ENCODE measurements at places on chromosomes 4 and X. TPM values are rescaled to one million over a fixed set of nuclear protein-coding genes. Genes with fewer than 3 reads are reported as not detected.

DNA sequence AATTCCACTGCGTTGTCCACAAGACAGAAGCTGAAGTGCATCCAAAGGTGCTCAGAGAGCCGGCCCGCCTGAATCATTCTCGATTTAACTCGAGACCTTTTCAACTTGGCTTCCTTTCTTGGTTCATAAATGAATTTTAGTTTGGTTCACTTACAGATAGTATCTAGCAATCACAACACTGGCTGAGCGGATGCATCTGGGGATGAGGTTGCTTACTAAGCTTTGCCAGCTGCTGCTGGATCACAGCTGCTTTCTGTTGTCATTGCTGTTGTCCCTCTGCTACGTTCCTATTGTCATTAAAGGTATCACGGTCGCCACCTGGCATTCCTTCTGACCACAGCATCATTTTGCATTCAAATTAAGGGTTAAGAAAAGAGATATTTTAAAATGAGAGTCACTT, 115.5 kb downstream of the NFKB1 start:
- no peak for DNase-seq

DNA sequence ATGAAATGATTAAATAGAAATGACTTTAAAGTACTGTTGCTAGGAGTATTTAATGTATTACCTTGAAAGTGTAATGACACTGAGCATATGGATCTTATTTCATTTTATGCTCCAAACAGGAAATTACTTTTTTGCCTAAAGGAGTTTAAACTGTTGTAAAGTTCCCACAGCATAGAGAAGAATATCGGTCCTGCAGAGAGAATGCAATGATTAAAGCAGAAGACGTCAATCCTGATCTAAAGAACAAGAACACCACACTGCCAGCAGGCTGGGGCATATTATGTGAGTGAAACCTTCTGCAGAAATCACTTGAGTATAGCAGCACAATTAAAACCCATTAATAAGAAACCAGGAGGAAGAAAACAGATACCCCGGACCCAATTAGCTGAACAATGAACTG, 72.8 kb upstream of the CAMK2D start:
- no peak for DNase-seq

DNA sequence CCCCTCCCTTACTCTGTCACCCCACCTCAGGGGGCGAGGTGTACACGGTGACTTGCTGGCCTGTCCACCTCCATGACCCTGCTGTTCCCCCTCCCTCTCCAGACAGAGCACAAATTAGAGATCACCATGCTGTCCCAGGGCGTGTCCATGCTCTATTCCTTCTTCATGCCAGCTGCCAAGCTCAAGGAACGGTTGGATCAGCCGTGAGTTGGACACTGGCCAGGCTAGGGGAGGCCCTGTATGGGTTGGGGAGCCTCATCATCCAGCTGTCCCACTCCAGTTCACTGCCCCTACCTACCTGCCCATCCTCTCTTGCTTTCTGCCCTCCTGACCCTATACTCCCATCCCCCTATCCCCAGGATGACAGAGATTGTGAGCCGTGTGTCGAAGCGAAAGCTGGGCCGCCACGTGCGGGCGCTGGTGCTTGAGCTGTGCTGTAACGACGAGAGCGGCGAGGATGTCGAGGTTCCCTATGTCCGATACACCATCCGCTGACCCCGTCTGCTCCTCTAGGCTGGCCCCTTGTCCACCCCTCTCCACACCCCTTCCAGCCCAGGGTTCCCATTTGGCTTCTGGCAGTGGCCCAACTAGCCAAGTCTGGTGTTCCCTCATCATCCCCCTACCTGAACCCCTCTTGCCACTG, 3.9 kb upstream of the CDK16 start:
- DNase-seq, result no peak

DNA sequence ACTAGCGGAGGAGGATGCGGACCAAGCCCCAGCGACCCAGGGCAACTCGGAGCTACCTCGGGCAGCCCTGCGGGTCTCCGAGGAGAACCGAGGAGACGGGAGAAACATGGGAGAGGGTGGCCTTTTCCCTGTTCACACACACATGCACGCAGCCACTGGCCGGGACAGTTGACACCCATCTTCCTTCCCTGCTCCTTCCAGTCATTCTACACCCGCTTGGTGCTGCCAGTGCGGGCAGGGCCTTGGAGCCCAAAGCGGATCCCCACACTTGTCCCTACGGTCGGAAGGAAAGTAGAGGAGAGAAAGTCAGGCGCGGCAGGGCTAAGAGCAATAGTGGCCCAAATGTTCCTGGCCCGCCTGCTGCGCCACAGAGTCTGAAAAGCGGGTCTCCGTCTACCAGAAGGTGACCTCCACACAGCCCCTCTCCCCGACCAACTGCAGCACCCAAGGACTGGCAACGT, 1.1 kb upstream of the PPP3CA start:
- no peak for DNase-seq

- DNase-seq, result no peak
Observed at GRCh38 chr4:32243926-32244325, 1523.8 kb downstream of the PCDH7 start.

- no peak for DNase-seq
Observed at GRCh38 chr4:7788193-7788592, 151.5 kb downstream of the AFAP1 start.

- DNase-seq, result no peak
Observed at GRCh38 chrX:36804066-36804465, 204.1 kb upstream of the FAM47C start.

GRCh38 chrX:103586314-103586646, 965 bp downstream of the TCEAL4 start:
- DNase-seq, result peak; percentile 46

GRCh38 chr4:127486248-127486647, 146.5 kb upstream of the INTU start:
- no peak for DNase-seq

DNA sequence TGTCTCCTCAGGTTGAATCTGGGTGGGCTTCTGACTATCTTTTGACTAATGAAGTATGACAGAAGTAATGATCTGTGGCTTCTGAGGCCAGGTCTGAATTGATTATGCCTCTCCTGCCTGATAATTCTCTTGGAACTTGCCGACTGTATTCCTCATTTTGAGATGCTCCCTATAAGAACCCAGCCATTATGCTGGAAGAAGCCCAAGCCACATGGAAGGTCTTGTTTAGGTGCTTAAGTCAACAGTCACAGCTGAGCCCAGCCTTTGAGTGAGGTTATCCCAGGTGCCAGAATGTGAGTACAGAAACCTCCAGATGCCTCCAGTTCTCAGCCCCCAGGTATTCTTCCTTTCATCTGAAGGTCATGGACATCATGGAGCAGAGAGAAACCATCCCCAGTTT, 456.6 kb downstream of the IL15 start:
- no peak for DNase-seq

GRCh38 chr4:166312166-166312565, 439.1 kb downstream of the TLL1 start:
- no peak for DNase-seq

- DNase-seq, result no peak
Observed at GRCh38 chr4:89719536-89720090, 117.3 kb downstream of the SNCA start.

DNA sequence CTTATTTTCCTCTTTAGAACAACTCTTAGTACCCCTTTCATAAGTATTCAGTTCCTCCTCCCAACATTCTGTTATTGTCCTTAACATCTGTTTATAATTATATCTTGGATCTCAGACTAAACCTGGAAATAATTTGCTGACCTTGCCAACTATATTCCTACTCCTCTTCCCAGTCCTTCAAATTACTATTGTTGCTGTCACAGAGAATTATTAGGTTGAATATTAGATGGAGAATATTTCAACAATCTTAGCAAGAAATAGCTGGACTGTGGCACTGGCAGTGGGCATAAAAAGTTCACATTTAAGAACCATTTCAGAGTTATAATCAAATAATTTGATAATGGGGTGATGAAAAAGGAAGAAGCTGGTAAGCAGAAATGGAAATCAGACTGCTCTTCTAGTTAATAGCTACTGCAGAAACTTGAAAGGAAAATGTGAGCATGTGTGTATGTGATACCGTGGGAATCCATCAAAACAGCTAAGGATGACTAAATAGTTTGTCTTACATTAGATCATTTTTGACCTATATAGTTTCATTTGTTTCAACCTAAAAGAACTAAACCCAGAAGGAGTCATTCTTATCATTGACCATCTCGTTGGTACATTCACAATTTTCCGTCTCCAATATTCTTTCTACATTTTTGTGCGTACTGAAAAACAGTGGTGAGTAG, 43.3 kb upstream of the PRDM8 start:
- DNase-seq, result no peak

DNA sequence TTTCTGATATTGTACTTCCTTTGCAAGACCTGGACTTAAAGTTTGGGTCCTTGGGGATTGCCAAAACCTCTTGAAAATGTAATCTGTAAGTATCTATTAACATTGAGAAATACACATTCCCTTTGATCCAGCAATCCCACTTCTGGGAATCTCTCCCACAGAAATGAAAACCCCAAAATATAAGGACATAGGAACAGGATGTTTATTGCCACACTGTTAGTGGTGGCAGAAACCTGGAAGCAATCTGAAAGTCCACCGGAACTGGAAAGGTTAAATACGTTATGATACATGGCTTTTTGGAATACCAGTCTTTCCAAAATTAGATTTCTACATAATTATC, 71.2 kb upstream of the STX18 start:
- DNase-seq, result no peak

GRCh38 chr4:165288639-165289422, 38.6 kb upstream of the MSMO1 start:
- DNase-seq, result no peak

DNA sequence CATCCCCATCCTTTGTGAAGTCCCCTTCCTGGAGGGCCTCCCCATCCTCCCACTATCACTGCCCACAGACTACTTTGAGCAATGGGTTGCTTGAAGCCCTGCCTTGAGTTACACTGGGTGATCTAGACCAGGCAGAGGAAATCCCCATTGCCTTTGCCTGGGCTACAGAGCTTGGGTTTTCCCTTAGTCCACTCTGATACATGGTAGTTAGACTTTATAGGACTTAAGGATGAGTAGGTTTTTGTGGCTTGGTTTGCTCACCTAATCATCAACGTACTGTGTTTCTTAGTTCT, 56.6 kb downstream of the TMEM131L start:
- DNase-seq, result no peak

GRCh38 chr4:172596206-172596605, 572.4 kb upstream of the GALNT7 start:
- DNase-seq, result no peak

- no peak for DNase-seq
Observed at GRCh38 chrX:703466-703865, 72.9 kb downstream of the SHOX start.

DNA sequence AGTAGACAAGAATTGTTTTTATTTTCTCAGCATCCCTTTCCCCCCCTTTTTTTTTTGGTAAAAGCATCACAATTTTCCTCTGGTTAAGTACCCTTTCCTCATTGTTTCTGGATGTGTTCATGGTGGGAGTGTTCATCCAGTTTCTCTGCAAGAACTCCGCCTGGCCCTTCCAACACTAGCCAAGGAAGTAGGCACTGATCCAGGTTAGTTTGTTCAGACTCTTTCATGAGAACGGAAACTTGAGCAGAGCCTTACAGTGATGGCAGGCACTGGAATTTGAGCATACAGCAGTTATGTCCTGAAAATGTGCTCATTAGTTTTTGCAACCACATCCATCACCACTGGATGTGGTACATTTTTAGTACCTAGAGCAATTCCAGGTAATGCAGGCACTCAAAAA, 336.1 kb upstream of the BOD1L1 start:
- DNase-seq, result no peak

DNA sequence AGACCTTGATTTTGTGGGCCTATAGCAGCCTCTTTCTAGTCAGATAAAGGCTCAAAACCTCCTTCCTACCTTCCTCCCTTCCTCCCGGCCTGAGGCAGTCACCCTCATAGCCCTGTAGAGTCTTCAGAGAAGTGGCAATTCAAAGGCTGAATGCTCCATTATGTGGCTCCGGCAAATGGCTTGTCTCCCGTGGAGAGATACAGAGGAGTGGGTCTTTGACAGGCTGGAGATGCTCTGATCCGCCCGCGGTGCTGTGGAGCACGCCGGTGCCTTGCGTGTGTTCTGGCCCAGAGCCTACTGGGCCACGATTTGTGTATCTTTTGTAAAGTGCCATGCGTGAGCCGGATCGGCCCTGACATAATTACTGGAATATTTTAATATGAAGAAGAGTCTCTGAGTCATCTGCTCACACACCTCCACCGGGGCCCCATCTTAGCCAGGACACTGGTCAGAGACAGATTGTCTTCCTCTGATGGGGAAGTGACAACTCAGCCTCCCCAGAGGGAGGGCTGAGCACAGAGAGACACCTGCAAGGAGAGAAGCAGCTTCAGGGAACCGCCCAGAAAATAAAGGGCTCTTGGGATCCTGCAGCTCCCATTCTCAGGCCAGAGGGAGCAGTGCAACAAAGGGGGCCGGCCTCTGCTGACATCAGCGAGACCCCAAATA, 88.7 kb downstream of the DCTD start:
- DNase-seq, result no peak

- no peak for DNase-seq
Observed at GRCh38 chr4:8538703-8539567, 41.3 kb upstream of the GPR78 start.

- DNase-seq, result no peak
Observed at GRCh38 chr4:154565704-154566103, 2.9 kb downstream of the FGB start.

DNA sequence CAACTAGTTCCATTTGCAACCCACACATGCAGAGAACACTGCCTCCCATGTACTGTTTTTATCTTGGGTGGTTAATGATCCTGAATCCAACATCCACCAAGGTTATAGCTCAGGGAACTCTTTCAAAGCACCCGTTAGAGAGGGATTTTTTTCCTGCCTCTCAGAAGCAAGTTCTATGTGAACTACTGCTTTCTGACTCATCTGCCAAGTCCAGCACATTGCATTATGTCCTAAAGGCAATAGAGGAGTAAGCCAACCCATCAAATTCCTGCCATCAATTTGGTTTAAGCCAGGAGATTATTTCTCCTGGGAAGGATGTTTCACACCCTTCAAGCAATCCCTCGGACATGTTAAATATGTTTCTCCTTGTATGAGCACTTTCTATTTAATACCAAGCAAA, 334.5 kb downstream of the GASK1B start:
- no peak for DNase-seq

- no peak for DNase-seq
Observed at GRCh38 chr4:1985294-1985693, 23.5 kb downstream of the NELFA start.

GRCh38 chr4:158810487-158811215, 41.8 kb downstream of the FNIP2 start:
- peak; percentile 68 for DNase-seq

The LNX1 gene
- 13.1 TPM for total RNA-seq

The DCAF12L1 gene
- 29.9 TPM for total RNA-seq

The ANAPC4 gene
- 20.2 TPM for total RNA-seq

The MUC7 gene
- total RNA-seq, result not detected

The MAGED2 gene
- 371 TPM for total RNA-seq

The HELT gene
- not detected for total RNA-seq

The EXOC1L gene
- total RNA-seq, result not detected

The GLRA3 gene
- total RNA-seq, result not detected

The GPR143 gene
- 3.1 TPM for total RNA-seq

The DCHS2 gene
- 1.8 TPM for total RNA-seq

The CCDC110 gene
- 2.8 TPM for total RNA-seq

The LINC00632 gene
- total RNA-seq, result 13.5 TPM

The DGAT2L6 gene
- total RNA-seq, result not detected

The SLC7A11 gene
- total RNA-seq, result 1.5 TPM

The TDO2 gene
- 0.09 TPM for total RNA-seq

The GAGE1 gene
- 9.8 TPM for total RNA-seq
